GM04503 (cell line): ENCODE measurements at places on chromosomes 6 and 20.

GRCh38 chr6:31794294-31794865, 1.2 kb downstream of the VARS1 start:
- DNase-seq, result no peak

DNA sequence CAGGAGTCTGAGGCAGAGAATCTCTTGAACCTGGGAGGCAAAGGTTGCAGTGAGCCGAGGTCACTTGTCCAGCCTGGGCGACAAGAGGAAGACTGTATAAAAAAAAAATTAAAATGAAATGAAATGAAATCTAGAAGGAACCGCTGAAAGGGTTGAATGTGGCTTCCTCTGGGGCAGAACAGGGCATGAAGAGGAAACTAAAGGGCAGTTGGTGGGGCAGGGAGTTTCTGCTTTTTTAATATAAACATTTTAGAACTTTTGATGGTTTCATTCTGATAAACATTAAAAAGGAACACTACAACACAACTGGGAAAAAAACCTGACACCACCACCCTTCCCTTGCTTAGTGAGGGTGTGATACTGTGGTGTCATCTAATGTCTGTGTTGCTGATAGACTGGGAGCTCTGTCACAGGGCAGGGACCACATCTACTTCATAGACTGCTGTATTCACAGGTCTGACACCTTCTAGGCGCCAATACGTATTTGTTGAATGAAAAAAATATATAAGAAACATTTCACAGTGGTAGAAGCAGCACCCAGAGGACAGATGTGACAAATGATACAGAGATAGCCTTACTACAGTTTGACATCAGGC, 128.9 kb downstream of the ADAT2 start:
- DNase-seq, result no peak

GRCh38 chr20:20691477-20692235, 20.8 kb downstream of the RALGAPA2 start:
- DNase-seq, result no peak

GRCh38 chr6:136736281-136736960, 55.9 kb downstream of the MAP3K5 start:
- DNase-seq, result no peak

DNA sequence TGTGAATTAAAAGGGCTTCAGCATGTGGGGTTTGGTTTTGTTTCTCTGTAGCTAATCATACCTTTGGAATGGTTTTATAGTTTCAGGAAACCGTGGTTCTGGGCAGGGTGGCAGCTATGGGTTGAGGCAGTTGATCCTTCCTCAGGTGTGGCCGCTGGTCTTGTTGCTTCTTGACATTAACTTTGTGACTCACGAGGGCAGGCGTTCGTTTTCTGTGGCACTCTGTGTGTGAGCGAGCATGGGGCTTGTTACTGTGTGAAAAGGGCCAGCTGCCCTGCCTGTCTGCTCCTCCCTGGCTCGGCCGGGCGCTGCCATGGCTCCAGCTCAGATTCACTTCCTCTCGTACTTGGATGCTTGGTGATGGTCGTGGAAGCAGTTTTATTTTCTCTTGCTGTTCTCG, 16.2 kb downstream of the DNAJC5 start:
- no peak for DNase-seq

DNA sequence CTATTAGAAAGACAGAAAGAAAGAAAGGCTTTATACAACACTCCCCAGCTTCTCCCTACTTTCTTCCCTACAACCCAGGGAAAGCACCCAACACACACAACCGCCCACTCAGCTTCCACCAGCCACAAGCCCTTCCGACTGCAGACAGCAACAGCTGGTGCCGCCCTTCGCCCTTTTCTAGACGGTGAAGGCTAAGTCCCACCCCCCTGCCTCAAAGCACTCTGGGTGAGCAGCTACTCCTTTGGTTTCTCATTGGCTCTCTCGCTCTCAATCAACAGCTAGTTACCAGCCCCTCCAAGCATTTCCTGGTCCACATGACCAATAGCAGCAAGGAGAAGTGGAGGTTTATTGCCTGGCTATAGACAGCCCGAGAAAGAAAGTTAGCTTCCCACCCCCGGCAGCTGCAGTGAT, 230.1 kb upstream of the MOCS1 start:
- no peak for DNase-seq

GRCh38 chr20:6857927-6858326, 90.4 kb downstream of the BMP2 start:
- no peak for DNase-seq

GRCh38 chr20:40563296-40563950, 125.6 kb downstream of the MAFB start:
- no peak for DNase-seq

DNA sequence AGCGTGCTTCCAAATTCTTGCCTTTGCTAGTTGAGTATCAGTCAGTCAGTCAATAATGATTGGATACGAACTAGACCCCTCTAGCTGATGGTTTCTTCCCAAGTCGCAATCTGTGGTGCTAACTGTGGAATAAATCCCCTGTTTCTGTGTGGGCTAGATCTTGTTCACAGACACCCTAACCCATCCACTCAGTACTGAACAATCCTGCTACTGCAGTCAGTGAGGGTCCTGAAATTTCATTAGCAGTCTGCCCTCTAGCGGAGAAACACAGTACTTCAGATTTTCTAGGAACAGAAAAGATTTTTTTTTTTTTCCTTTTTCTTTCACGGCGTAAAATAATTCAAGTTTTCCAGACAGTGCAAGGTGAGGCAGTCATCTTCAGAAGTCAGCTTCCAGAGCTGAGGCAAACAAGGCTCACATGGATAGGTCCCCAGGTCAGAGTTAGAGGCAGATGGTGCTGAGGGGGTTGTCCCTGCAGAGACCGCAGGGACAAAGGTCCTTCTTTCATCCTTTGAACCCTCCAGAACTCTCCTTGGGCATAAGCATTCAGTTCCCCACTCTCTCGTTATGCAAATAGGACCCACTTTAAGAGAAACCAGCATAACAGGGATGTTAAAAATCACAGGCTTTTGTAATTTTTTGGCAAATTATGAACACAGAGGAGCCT, 119.6 kb downstream of the SCML4 start:
- DNase-seq, result no peak

DNA sequence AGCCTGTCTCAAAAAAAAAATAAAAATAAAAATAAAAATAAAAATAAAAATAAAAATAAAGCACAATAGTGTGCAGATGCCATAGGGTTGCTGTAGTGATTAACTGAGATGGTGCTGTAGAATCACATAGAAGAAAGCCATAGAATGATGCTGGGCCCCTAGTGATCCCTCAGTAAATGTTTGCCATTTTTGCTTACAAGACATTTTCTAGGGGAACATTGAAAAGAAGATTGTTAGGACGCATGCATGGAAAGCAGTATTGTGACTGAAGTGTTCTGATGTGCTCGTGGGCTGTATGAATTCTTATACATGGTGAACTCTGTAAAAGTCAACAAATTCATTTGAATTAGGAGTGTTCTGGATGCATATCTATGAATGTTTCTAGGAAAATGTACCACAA, 22.0 kb upstream of the SAMD3 start:
- no peak for DNase-seq

DNA sequence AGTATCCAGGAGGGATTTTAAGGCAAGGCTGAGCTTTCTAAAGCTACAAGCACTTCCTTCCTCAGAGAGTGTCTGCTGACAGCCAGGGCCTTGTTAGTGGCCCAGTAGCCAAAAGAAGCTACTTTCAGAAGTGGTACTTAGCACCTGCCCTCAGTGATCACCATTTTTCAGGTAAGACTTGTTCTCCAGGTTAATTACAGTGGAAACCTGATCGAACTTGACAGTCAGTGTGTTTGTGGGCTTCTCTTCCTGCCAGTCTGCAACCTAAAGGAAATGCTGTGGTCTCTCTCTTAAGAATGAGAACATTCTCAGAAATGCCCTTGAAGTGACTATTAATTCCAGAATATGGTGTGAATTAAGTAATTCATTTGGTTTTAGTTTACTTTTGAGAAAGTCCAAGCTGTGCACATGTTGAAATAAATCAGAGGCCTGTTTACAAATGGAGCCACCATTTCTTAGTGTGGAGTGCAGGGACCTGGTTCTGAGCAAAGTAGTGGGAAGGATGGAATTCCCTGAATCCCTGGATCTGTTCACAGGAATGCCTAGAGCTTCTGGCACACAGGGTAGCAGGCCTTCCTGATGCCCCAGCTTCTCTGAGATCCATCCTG, 185.3 kb upstream of the AGPAT4 start:
- DNase-seq, result no peak

- DNase-seq, result no peak
Measured at GRCh38 chr20:43658069-43658722, 8.7 kb upstream of the MYBL2 start.

GRCh38 chr20:50659975-50660670, 31.2 kb downstream of the RIPOR3 start:
- DNase-seq, result no peak

GRCh38 chr6:84882768-84883766, 118.7 kb upstream of the TBX18 start:
- no peak for DNase-seq

DNA sequence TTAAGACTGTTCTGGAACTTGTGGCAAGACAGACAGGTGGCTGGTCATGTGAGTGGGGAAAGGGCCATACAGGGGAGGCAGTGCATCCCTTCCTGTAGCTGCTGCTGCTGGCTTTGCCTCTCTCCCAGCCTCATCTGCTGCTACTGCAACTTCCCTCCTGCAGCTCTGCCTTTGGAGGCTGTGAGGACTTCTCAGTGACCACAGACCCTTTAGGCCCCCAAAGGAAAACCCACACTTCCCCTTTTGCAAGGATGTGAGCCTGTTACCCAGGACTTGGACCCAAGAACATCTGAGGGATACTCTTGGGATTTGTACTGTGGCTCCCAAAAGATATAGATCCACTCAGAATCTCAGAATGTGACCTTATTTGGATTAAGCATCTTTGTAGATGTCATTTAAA, 91.0 kb downstream of the TMEM170B start:
- DNase-seq, result no peak

DNA sequence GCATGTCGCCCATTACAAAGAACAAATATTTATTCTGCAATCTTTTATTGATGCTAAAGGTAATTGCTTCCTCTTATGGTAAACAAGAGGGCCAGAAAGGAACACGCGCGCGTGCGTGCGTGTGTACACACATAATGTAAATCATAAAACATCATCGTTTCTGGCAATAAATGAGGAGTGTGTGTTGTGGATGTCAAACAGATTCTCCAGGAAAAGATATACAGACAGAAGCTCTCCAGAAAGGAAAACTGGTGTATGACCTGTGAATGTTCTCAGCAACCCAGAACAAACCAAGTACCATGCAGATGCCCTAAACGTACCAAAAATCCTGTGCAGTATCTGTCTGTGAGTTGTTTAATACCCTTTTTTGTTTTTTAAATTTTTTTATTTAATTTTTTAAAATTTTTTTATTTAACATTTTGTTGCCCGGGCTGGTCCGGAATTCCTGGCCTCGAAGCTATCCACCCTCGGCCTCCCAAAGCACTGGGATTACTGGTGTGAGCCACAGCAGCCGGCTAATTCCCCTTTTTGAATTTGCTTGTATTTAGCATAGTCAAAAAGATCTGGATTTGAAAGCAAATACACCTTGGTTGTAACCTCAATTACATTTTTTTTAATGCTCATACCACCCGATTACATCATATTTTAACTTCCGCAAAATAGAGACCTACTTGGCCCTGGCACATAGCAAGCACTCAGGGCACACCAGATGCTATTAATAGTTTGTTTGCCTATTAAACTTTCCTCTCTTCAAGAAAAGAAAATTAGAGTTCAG, 909 bp upstream of the NUDT3 start:
- DNase-seq, result no peak

DNA sequence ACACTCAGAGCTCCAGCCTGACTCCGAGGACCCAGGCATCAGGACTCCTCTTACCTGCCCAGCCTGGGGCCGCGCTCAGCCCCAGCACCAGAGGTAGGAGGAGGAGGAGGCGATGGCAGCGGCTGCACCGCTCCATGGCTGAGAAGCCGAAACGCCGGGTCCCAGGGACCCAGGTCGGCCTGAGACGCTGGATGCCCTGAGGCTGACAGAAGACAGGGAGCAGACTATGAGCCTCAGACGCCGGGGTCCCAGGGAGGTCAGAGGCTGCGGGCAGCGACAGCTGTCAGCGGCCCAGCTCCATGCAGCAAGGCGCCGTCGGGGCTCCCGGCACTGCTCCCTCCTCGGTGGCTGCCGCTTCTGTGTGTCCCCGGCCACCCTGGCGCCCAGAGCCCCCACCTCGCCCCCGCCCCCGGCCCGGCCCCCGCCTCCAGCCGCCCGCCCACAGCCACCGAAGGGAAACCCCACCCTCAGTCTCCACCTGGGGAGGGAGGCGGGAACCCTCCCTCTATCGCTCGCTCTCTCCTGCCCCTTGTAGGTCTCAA, at the start of gene COL11A2:
COL11A2 (minus strand) TSS at position 363 of the 542 bp plus-strand sequence; CDS start at position 136, 227 bp downstream.
- no peak for DNase-seq

DNA sequence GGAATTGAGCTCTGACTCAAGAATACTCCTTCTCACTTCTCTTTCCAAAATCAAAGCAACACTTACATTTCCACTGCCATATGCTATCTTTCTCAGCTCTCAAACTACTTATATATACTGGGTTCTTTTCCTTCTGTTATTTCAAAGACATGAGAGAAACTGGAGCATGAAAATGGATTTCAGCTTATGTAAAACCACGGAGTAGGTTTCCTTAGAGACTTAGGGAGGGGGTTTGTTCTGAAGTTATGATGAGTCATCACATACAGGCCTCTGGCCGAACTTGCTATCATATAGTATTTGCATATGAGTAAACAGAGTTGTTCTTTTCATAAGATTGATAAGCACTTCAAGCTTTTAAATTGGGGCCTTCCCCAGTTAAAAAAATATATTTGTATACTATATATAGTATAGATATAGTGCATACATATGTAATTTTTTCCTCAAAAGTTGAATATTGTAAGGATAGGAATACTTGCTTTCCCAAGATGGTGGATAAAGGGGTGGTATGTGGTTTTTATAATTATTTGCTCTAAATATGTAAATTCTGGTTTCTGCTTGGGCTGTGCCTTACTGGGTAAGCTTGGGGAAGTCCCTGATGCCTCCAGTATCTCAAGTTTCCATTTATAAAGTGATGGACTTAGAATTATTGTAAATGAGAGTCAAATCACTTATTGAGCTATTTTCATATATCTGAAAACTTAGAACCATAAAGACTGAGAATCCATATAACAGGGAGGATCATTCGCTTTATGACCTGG, 273.9 kb downstream of the RFPL4B start:
- DNase-seq, result no peak

DNA sequence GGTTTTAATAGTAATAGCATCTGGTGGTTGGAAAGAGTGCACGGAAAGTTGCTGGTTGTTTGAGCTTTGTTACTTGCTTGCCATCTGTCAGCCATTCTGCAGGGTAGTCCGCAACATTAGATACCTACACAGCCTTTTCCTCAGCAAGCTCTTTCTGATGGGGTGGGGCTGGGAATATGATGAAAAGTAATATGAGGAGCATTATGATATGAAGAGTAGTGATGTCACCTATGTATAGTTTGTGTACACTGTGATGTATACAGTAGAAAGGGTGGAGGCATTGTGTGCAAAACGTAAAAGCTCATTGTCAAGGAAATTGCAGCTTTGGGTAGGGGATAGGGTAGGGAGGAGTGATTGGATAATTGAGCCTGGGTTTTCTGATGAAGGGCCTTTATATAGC, 16.1 kb downstream of the SCAF8 start:
- DNase-seq, result no peak

GRCh38 chr6:157629220-157629619, 193.8 kb upstream of the SNX9 start:
- no peak for DNase-seq

- DNase-seq, result no peak
Measured at GRCh38 chr6:52513464-52513863, 63.4 kb downstream of the TRAM2 start.
